Activated naive CD4-positive, alpha-beta T cell (primary cell): ENCODE measurements at places on chromosomes 3 and 15.

- DNase-seq: no peak
Measured at GRCh38 chr15:59543721-59544547, 67.6 kb upstream of the GCNT3 start.

GRCh38 chr3:45777746-45778386 is 18.5 kb downstream of the SLC6A20 start:
- no peak for DNase-seq

- no peak for DNase-seq
Measured at GRCh38 chr15:52651868-52652267, 27.3 kb downstream of the ATOSA start.

DNA sequence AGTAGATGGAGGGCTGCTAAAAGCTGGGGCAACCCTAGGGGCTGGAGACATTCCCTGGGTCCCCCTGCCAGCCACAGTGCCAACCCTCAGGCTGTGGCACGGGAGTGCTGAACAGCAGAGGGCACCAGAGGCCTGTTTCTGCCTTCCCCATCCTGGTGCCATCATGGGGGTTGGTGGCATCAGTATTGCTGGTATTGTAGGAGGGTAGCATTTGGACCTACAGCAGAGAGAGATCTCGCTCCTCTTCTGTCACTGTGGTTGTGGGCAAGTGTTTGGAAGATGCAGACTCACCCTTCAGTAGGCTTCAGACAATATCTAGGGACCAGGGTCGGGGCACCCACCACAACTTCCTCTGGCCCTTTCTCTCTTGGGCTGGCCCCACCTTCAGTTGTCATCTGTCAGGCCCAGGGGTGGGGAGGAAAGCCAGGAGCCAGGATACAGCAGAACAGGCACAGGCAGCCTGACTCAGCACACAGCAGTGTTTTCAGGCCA is 123.5 kb downstream of the RPLP1 start:
- peak; percentile 66 for DNase-seq

DNA sequence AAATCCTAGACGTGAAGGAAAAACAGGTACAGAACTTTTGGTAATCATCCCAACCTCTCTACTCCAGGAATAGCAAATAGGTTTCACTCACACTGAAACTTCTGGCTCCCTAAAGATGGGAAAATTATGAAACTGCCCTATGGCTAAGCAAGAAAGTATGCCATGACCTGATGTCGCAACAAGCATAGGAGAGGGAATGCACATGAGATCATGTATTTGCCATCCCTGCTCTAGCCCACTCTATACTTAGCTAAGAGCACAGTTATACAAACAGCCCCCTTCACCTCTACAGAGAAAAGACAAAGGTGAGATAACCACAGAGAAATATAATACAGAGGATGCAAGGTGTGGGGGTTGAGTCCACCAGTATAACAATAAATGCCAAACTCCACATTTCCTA is 102.7 kb downstream of the TBC1D5 start:
- DNase-seq: no peak

DNA sequence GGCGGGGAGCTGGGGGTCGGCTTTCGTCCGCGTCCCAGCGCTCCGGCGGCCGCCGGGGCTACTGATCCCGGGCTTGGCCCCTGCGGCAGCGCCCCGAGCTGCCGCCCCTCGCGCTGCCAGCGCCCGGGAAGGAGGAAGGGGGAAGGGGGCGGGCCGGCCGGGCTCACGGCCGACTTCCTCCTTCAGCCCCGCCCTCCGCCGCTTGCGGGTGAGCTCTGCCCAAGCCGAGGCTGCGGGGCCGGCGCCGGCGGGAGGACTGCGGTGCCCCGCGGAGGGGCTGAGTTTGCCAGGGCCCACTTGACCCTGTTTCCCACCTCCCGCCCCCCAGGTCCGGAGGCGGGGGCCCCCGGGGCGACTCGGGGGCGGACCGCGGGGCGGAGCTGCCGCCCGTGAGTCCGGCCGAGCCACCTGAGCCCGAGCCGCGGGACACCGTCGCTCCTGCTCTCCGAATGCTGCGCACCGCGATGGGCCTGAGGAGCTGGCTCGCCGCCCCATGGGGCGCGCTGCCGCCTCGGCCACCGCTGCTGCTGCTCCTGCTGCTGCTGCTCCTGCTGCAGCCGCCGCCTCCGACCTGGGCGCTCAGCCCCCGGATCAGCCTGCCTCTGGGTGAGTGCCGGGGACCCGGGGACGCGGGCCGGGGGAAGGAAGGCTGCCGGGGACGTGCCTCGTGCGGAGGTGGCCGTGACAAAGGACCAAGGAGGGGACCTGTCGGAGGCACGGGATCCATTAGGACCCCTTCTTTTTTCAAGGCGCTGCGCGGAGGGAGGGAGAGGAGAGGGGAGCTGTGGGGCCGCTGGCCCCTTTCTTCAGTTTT is at the start of gene SEMA4B:
SEMA4B (plus strand) TSS at position 201 of the 814 bp plus-strand sequence; CDS start at position 450, 249 bp downstream.
- peak; percentile 27 for DNase-seq

DNA sequence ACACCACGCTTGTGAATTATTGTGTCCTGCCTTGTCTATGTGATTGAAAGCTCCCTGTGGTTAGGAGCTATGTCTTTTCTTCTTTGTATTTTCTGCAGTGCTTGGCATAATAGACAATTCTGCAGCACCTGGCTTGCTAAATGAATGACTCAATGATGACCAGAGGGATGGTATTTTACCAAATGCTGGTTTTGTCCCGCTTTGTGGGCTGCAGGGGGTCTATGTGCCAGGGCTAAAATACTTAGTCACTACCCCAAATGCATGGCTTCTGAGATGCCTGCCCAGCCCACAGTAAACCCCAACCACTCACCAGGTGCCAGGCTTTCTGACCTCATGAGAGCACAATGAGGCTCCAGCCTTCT is 50.9 kb downstream of the BOC start:
- no peak for DNase-seq

DNA sequence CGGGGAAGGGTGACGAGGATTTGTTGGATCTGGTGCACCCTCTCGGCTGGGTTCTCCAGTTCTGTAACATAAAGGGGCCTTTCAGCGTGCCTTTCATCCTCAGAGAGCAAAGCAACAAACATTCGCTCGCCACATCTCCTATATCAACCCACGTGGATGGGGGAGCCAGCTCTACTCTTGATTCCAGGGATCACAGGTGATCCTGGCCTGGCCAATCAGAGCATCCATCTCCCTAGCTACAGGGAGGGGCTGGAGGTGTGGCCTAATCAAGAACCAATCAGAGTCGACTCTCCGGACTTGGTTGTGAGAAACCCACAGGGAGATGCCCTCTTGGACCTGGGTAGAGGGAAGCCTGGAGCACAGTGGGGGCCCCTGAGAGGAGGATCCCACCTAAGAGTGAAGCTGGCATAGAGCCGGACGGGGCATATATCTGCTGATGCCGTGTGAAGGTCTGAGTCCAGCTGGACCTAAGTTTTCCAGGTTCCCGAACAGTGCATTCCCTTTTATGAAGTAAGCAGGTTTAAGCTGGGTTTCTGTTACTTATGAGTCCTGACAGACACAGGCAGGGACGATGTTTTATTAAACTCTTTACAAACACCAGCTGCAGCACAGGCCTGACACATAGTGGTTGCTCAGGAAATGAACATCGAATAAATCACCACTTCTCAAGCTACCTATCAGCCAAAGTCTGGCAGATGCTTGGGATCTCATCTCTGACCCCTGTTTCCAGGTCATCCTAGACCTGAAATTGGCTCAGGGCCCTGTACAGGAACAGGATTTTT is 50.7 kb upstream of the RAD18 start:
- DNase-seq: no peak

GRCh38 chr15:33304924-33305323 is 5.8 kb upstream of the RYR3 start:
- DNase-seq: no peak

DNA sequence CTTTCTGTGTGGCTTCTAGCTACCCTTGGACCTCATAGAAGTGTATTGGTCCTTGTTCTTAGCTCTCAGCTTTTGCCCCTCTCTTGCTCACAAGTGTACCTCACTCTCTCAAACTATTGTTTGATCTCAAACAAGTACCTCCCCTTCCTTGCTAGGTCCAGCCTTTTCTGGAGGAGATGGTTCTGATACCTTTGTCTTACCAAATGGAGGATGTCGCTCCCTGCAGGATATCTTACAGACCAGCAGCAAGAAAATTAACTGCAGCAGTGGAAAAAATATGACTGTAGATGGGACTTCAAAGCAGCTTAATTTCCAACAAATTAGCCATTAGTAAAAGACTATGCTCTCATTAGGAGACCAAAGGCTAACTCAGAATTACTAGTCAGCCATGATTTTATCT is 388.1 kb upstream of the ROBO2 start:
- DNase-seq: no peak

GRCh38 chr15:57134071-57134605 is 215.7 kb downstream of the TCF12 start:
- DNase-seq: no peak

DNA sequence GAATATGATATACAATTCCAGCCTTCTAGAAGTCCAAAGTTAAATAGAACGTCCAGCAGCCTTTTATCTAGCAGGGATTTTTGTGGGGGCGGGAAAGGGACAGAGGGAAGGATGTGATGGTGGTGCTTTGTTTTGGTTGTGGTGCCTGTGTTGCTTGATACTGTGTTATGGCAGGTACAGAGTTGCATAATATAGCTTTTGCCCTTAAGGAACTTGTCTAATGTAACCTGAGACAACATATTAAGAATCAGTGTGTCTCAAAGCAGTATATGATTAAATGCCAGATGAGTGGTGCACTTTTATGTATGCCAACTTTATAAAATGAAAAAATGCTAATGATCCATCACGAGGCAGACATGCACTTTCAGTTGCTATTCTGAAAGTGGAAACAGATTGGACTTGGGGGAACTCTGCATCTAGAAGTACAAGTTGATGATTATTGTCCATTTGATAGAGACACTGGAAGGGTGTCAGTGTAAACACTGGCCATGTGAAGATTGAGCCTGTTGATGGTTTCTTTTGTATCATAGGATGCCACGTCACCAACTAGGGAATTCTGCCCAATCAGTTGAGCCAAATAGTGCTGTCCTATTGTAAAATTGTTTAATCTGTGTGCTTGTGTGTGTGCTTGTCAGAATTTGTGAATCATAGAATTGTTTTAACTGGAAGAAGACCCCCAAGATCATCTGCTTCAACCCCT is 23.0 kb downstream of the NEO1 start:
- no peak for DNase-seq

- DNase-seq: no peak
Measured at GRCh38 chr3:64894006-64894405, 206.2 kb upstream of the ADAMTS9 start.

DNA sequence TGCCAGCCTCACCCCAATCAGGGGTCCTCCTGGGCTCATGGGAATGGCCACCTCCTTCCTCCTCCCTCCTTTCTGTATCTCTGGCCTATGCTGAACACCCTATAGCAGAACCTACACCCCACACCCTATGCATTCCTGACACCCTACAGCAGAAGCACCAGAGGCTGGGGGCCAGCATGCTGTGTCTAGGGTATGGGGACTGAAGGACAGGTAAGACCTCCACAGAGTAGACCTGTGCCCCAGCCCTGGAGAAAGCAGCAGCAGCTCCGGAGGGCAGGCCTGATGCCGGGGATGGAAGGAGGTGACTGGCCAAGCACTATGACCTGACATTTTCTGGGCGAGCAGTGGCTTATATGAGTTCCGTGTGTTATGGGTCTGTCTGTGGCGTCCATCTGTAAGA is 66.9 kb downstream of the TLE3 start:
- DNase-seq: no peak

DNA sequence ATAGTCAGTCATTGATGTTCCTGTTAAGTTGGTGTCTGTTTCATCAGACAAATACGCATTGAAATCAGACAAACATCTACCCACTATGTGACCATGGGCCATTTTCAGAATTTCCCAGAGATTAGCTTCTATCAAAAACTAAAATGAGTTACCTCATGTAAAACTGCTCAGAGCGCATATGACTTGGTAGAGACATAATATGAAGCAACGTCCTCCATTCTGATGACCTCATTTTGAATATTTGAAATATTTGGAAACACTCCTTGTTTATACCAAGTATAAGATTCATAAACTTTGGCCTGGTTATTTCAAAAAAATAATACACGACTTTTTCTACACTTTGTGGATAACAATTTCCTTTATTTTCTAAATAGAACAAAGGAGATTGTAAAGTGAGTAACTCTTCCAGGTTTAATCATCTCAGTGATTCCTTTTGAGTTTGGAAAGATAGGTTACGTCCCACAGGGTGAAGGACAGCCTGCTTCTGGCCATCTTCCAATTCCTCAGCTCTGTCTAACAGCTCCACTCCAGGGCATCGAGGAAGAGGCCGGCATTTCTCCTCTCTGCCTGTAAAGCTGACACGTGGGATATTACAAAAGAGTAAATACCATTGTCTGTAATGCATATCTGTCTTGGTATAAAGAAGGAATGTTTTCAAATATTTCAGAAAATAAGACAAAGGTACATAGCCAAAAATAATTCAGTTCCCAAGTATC is 122.6 kb downstream of the CADM2 start:
- no peak for DNase-seq

DNA sequence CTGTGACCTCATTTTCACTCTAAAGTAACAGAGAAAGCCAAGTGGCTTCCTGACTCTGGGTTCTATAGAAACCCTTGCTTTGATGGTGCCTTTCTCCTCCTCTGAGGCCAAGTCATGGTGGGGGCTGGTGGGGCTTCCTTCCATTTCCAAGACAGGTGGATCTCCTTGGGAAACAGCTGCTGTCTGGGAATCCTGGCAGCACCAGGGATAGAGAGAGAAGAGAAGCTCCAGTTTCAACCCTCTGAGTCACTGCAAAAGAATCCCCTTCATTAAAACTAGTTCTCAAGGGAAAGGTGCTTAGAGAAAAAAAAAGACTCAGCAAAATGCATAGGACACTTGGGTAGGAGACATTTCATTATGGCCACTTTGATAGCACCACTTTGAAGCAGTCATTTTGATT is 614.4 kb downstream of the FHIT start:
- no peak for DNase-seq

GRCh38 chr3:152835601-152836102 is 721 bp downstream of the P2RY1 start:
- DNase-seq: no peak

- DNase-seq: no peak
Measured at GRCh38 chr15:96792216-96792615, 461.7 kb downstream of the NR2F2 start.

- DNase-seq: no peak
Measured at GRCh38 chr3:77236118-77236517, 196.2 kb downstream of the ROBO2 start.

- DNase-seq: peak; percentile 0
Measured at GRCh38 chr3:66582721-66583423, 82.0 kb upstream of the LRIG1 start.

DNA sequence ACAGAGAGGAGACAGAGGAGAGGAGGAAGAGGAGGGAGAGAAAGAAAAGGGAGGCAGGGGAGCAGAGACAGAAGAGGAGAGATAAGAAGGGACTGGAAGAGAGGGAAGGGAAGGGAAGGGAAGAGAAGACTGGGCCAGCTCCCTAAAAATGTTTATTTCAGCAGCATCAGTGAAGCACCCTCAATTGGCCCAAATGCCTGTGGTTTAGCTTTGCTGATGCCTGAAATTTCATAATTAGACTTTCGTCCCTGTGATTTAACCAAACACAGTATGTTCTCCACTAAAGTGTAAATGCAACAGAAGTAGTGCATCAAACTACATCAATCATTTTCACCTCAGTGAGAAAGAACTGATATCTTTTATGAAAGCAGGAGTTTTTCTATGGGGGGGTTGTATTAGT is 55.9 kb downstream of the NOX5 start:
- no peak for DNase-seq
